ENCODE measurements at places on chromosomes 4 and X.

- DNase-seq, result no peak
Observed at GRCh38 chr4:155638195-155638965, 28.3 kb upstream of the GUCY1A1 start.

GRCh38 chrX:47483306-47484268, 565 bp upstream of the ZNF41 start:
- DNase-seq, result no peak

DNA sequence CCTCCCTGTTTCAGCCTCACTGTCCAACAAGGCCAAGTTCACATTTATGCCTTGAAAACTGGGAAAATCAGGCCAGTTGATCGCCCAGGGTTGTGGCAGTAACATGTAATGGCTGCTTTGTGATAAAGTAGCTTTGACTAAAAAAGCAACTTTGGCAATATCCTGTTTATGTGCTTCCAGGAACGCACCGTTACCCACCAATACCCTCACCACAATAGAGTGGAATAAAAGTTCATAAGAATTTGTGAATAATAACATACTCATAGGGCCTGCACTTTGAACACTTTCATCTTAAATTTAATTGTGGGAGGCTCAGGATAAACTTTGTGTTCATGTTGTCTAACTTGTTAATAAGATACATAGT, 80.7 kb upstream of the MAML3 start:
- no peak for DNase-seq

DNA sequence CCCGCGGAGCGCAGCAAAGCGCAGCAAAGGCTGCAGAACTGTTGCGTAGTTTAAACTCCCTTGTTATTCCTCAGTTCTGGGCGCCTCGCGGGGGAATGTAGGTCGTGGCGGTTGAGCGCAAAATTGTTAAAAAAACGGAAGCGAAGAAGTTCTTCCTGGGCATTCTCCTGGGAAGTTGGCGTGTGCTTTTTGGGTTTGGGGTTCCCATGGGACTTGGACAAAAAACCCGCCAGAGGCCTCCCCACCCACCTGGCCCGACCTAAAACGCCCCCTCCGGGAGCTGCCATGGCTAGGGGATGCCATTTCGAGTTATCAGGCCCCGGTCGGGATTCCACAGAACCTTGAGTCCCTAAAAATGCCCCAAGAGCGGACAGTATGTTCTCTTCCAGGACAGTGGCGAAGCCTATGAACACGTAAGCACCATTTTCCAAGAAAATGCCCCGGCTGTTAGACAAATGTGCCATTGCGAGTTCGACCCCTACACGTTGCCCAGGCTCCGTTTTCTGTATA, 8.9 kb downstream of the ZIC3 start:
- no peak for DNase-seq

GRCh38 chr4:179040259-179040658, 1598.0 kb upstream of the AGA start:
- DNase-seq, result no peak

DNA sequence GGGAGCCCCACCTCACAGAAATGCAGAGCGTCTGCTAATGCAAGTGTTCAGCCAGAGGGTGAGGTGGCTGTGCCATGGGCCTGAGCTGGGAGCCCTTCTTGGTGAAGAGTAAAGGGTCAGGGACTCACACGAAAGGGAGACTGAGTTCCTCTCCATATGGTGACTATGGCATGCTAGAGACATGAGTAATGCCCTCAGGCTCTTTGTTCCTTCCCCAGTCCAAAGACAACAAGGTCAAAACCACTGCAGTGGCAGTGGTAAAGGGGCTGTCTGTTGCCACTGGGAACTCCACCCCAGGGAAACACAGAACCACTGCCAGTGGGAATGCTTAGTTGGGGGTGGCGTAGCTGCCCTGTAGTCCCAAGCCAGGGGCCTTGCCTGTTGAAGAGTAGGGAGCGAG, 22.4 kb downstream of the RAB40AL start:
- no peak for DNase-seq

GRCh38 chr4:103484521-103484920, 235.3 kb downstream of the TACR3 start:
- DNase-seq, result no peak

DNA sequence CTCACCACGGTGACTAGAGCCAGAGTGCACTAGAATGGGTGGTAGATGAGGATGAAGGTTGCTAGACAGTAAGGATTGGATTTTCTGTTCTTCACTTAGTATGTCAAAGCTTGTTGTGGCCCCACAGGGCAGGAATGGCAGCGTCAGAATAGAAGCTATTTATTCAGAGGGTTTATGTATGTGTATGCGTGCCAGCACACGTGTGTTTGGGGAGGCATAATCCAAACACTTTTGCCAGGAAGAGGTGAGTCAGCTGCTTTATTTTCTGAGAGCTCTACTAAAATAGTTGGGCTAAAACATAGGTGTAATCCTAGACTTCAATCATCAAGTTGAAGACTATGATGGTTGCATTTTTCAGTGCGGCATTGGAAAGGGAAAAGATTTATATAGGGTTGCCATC, 1.2 kb upstream of the MAGEE2 start:
- no peak for DNase-seq
